RKO (cell line): ENCODE measurements at places on chromosomes 1 and 21.
A peak's percentile ranks its signal among the peaks of the same experiment; 100 is the strongest.

- peak; percentile 46 for DNase-seq
These were observed 9.0 kb downstream of the SLC9A1 start for GRCh38 chr1:27145934-27146354.

- DNase-seq, result no peak
These were observed 77.7 kb upstream of the SOX13 start for GRCh38 chr1:203995228-203995627.

DNA sequence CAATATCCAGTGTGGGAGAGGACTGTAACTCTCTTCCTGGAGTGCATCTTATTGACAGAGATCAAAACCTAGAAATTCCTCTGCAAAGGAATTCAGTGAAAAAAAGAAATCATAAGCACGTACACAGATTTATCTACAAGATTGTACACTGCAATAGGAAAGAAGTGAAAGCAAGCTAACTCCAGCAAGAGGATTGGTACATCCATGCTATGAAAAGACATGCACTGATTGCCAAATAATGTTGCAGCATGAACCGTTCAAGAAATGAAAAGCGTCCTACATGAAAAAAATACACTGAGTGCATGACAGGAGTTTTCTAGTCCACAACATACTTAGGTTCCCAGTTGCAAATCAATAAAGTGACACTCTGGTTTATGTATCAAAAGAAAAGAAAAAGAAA, 1.9 kb upstream of the MGST3 start:
- DNase-seq, result no peak

GRCh38 chr1:190754666-190755065, 277.0 kb upstream of the BRINP3 start:
- DNase-seq, result peak; percentile 75

DNA sequence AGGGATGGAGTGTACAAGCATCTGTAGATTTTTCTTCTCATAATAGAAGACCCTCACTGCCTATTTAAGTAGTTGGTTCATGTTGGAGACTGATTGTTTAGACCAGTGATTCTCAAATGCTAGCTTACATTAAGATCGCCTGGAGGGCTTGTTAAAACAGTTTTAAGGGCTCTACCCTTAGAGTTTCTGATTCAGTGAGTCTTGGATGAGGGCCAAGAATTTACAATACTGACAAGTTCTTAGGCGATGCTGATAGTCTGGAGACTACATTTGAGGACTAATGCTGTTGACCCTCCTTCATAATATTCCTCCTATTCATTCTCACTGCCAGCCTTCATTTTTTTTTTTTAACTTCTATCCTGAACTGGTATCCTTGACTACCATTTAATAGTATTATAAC, 15.2 kb upstream of the AGO3 start:
- DNase-seq, result no peak

DNA sequence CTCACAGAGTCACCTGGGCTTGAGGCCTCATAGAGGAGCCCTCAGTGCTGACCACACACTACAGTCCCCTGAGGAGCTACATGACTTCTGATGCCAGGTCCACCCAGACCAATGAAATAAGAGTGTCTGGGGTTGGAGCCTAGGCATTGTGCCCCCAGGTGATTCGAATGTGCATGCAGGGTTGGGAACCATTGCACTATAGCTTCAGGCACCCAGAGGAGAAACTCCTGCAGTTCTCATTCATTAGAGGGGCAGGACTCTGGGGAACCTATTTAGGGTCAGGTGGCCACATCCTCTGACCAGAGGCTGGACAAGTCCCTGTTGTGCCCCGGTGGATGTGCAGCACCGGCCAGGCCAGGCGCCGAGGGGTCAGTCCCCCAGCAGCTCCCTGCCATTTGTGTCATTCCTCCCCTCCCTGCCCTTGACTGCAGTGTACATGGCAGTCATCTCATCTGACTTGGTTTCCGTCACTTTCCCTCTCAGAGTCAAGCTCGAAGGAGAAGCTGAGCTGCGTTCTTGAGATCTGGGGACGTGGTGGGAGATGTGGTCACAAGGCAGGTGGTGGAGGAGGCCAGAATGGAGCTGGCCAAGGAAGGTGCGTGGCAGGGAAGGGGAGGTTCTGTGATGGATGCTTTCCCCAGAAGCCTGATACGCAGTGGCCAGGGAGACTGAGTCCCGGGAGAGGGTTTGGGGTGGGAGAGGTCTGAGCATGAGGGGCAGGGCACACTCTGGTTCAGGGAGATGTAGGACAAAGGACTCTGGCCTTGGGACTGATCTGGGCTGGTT, 6.4 kb downstream of the CLDN19 start:
- DNase-seq, result no peak

DNA sequence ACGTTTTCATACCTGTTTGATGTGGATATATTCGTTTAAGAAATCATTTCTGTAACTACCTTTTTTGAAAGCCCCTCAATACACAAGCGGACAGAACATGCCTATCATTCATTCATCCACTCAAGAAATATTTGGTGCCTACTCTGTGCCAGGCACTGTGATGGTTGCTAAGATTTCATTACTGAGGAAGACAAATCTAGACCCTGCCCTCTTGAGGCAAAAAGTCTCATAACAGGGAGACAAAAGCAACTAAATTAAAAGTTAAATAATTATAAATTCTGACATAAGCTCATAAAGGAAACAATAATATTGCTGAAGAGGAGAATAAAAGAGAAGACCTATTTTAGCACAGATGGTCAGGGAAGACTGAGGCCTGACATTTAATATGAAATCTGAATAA, 203.5 kb upstream of the ZNHIT6 start:
- DNase-seq, result peak; percentile 40
